ENCODE measurements at places on chromosomes 2 and 18.
A peak's percentile ranks its signal among the peaks of the same experiment; 100 is the strongest.

- DNase-seq: no peak
Observed at GRCh38 chr2:39128919-39129391, 8.1 kb upstream of the SOS1 start.

DNA sequence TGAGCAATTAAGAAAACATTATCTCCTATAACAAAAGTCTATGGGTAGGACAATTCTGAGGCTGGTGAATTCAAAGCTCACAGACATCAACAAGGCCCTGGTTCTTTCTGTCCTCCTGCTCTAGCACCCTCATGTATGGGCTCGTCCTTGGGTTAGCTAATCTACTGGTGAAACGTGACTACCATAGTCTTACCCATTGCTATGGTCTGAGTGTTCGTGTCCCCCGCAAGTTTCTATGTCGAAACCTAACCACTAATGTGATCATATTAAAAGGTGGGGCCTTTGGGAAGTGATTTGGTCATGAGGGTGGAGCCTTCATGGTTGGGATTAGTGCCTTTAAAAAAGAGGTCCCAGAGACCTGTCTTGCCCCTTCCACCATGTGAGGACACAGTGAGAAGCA, 564.7 kb downstream of the TNS1 start:
- no peak for DNase-seq

DNA sequence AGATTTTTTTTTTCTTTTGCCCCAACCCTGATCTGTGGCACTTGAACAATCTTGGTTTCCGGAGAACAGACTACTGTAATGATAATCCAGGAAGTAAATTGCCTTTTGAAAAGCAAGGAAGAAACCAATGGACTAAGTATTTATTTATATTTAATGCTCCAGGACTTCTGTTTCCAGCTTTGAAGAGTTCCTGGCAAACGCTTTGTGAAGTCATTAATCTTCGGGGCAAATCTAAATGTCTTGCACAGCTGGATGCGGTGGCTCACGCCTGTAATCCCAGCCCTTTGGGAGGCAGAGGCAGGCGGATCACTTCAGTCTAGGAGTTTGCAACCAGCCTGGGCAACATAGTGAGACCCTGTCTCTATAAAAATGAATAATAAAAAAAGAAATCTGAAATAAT, 135.1 kb upstream of the GATA6 start:
- DNase-seq: no peak

DNA sequence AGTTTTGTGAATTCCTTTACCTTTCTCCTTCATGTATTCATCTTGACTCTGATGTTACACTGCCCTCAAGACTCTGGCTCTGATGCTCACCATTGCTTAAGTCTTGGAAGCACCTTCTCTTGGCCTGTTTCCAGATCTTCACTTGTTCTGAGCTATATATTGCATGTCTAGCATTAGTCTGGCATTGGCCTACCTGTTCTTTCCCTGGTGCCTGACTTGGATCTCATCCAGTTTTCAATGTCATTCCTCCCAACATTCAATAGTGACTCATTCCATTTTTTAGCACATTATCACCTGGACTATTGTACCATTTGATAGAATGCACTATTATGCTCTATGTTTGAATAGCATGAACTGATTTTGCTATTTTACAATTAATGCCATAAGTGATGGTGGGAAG, 127.3 kb upstream of the NYAP2 start:
- no peak for DNase-seq

- no peak for DNase-seq
Observed at GRCh38 chr2:59176737-59177136, 935.6 kb upstream of the FANCL start.

DNA sequence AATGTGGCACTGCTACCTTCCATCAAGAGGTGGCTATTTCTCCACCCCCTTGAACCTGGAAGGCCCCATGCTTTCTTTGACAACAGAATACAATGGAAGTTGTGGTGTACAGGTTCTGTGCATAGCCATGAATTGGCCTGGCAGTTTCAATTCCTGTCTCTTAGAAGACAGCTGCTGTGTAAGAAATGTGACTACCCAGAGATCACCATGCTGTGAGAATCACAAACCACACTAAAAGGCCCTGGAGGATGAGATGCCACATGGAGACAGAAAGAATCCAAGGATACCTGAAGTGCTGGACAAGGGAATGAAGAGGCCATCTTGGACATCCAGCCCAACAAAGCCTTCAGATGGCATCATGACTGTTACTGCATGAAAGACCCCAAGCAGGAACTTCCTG, 47.7 kb upstream of the EHBP1 start:
- no peak for DNase-seq

GRCh38 chr2:159551806-159552205, 64.5 kb downstream of the BAZ2B start:
- no peak for DNase-seq

DNA sequence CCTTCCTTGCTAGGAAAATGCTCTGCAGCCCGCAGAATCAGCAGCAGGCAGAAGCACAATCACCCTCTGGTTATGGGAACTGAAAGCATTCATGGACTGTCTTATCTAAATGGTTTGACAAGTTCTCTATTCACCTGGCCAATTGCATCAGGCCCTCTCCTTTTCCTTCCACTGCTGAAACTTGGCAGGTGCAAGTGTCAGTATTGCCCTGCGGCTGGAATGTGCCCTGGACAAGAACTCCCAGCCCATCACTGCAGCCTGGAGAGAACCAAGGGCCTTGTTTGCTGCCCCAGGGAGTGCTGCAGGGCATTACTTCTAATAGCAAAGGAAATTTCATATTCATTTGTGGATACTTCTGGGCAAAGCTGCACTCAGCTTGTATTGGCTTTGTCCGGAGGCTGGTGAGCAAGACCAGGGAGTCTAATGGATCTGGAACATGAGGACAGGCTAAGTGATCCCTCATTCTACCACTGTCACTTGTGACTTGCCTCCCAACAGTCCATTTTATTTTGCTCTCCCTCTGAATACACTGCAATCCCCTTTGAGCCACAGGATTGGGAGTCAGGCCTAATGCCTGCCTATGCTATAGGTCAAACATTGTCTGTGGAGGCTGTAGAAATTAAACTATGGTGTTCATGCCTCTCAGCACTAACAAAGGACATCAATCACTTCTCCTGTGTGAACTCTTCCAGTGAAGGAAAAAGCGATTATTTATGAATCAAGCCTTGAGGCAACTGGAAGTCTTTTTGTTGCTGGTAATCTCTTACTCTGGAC, 116.9 kb downstream of the LYPD6B start:
- peak; percentile 7 for DNase-seq

GRCh38 chr2:234968631-234969305, 17.0 kb downstream of the SH3BP4 start:
- DNase-seq: no peak

DNA sequence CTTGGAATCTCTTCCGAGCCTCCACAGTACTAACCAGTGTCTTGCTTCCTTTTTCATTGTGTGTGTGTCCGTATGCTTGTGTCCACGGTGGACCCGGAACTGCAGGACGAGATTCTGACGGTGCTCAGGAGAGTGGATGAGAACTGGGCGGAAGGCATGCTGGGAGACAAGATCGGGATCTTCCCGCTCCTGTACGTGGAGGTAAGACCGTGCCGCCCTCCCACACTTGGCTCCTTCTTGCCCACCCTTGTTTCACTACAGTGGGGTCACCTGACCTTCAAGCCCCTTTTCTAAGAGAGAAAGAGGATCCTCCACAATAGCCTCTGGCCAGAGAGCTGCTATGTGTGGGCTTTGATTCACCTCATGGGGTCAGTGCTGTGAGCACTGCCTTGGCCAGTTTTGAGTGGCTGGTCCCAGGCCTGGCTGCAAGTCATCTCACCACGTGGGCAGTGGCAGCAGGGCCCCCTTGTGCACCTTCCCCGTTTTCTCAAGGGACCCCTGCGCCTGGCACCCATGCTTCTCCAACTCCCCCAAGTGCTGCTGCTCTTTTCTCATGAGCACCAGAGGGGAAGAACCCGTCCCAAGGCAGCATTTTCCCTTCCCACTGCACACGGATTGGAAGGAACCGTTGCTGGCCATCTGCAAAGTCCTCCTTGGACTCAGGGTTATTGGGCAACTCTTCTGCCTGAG, 242.1 kb downstream of the SEPTIN10 start:
- no peak for DNase-seq

DNA sequence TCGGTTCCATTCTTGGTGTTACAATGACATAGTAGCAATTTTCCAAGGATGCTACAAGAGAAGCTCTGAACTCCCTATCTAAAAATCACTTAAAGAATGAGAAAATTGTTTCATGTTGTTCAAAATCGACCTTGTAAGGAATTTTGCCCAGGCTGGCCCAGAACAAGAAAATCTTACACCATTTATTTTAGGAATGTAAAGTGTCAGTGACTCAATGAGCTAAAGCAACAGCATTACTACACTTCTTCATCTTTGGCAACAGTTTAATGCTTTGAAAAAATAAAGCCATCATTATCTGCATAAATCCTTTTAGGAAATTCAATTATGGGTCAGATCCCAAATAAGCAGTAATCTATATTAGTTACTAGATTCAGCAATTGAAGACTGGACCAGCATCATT, 38.6 kb downstream of the SLC25A12 start:
- no peak for DNase-seq

- DNase-seq: no peak
Observed at GRCh38 chr18:45825258-45826044, at the start of gene SIGLEC15. TSS of gene SIGLEC15 (plus strand) at chr18:45825675. CDS start at chr18:45825729, 54 bp downstream.
